ENCODE measurements at places on chromosomes 2 and 18. TPM values are rescaled to one million over a fixed set of nuclear protein-coding genes. Genes with fewer than 3 reads are reported as not detected.

The ST8SIA3 gene
- total RNA-seq, result not detected

The SNORC gene
- total RNA-seq, result 1.5 TPM

The INO80B gene
- total RNA-seq, result 15.5 TPM

The UPP2 gene
- total RNA-seq, result not detected

The MPHOSPH10 gene
- total RNA-seq, result 18.8 TPM

Measured in bronchus fibroblast of lung (primary cell).